ENCODE measurements at places on chromosomes 13 and 19. TPM values are rescaled to one million over a fixed set of nuclear protein-coding genes. Genes with fewer than 3 reads are reported as not detected.

Gene ZNF100
- total RNA-seq = 9.1 TPM

Gene LSR
- total RNA-seq = 7.6 TPM

Gene DHRS12
- 4.9 TPM for total RNA-seq

Gene SPRED3
- total RNA-seq = 16.4 TPM

Gene IZUMO1
- not detected for total RNA-seq

Gene RYR1
- total RNA-seq = 4.3 TPM

DNA sequence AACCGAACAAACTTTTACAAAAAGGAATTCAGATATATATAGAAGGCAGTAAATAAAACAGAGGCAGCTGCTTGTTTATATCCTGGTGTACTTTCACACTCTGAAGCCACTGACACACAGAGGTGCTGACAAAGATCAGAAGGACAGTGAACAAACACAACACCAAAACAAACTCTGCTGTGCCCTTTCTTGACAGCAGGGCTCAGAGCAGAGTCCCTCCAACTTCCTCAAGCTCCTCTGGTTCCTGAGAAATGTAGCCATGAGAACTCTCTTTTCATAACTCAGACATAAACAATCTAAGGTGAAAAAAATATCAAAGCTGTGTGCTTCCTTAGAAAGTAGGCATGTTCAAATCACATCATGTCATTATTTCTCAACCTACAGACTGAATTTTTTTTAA is 1052.8 kb upstream of the SPRY2 start:
- no peaks in the 10 kb centered on the region for H3K4me1 ChIP-seq
- H3K27me3 ChIP-seq = no peaks in the 10 kb centered on the region
- H3K27ac ChIP-seq = no peak overlapping the region
- no peaks in the 10 kb centered on the region for H3K36me3 ChIP-seq

- no peaks in the 10 kb centered on the region for H3K27me3 ChIP-seq
- H3K36me3 ChIP-seq = no peaks in the 10 kb centered on the region
- H3K4me1 ChIP-seq = no peaks in the 10 kb centered on the region
- H3K27ac ChIP-seq = no peak overlapping the region
- DNase-seq = no peak
Observed at GRCh38 chr13:112601371-112601770, 13.4 kb upstream of the TUBGCP3 start.

GRCh38 chr13:108227651-108228272 is 9.6 kb downstream of the ABHD13 start:
- H3K4me1 ChIP-seq = no peaks in the 10 kb centered on the region
- no peaks in the 10 kb centered on the region for H3K27me3 ChIP-seq
- no peak overlapping the region for H3K4me3 ChIP-seq
- DNase-seq = no peak
- no peak overlapping the region for H3K27ac ChIP-seq

DNA sequence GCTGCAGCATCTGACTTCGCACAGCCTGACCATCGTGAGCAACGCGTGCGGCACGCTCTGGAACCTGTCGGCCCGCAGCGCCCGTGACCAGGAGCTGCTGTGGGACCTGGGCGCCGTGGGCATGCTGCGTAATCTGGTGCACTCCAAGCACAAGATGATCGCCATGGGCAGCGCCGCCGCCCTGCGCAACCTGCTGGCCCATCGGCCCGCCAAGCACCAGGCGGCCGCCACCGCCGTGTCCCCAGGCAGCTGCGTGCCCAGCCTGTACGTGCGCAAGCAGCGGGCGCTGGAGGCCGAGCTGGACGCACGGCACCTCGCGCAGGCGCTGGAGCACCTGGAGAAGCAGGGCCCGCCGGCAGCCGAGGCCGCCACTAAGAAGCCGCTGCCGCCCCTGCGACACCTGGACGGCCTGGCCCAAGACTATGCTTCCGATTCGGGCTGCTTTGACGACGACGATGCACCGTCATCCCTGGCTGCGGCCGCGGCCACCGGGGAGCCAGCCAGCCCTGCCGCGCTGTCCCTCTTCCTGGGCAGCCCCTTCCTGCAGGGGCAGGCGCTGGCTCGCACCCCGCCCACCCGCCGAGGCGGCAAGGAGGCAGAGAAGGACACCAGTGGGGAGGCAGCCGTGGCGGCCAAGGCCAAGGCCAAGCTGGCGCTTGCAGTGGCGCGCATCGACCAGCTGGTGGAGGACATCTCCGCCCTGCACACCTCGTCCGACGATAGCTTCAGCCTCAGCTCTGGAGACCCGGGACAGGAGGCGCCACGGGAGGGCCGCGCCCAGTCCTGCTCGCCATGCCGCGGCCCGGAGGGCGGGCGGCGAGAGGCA is 13.6 kb downstream of the C19orf25 start:
- no peak overlapping the region for H3K4me3 ChIP-seq
- peaks cover 30% of the 10 kb centered on the region for H3K4me1 ChIP-seq
- no peak for DNase-seq
- H3K27me3 ChIP-seq = peaks cover 20% of the 10 kb centered on the region
- peaks cover 5% of the 10 kb centered on the region for H3K36me3 ChIP-seq

GRCh38 chr13:98707281-98707999 is 45.0 kb downstream of the SLC15A1 start:
- H3K27me3 ChIP-seq = no peaks in the 10 kb centered on the region
- H3K4me1 ChIP-seq = no peaks in the 10 kb centered on the region
- H3K36me3 ChIP-seq = no peaks in the 10 kb centered on the region
- no peak for DNase-seq
- no peak overlapping the region for H3K27ac ChIP-seq
- no peak overlapping the region for H3K4me3 ChIP-seq

DNA sequence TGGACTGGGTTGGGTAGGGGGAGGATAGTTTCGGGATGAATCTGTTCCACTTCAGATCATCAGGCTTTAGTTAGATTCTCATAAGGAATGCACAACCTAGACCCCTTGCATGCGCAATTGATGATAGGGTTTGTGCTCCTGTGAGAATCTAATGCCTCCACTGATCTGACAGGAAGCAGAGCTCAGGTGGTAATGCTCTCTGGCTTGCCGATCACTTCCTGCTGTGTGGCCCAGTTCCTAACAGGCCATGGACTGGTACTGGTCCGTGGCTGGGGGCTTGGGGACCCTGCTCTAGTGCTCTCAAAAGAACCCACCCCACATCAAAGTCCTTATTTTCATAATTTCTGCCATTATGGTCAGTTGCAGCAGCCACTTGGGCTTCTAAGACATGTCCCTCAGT is 30.1 kb downstream of the DNAJC3 start:
- no peaks in the 10 kb centered on the region for H3K27me3 ChIP-seq
- no peak overlapping the region for H3K4me3 ChIP-seq
- peaks cover 6% of the 10 kb centered on the region for H3K4me1 ChIP-seq
- DNase-seq = no peak

- H3K36me3 ChIP-seq = no peaks in the 10 kb centered on the region
- H3K27ac ChIP-seq = no peak overlapping the region
- no peak for DNase-seq
- H3K4me1 ChIP-seq = no peaks in the 10 kb centered on the region
Observed at GRCh38 chr19:19547674-19548336, 9.7 kb downstream of the CILP2 start.

Measured in thoracic aorta (tissue), 2 donors.